ENCODE measurements at places on chromosomes 12 and 14. TPM values are rescaled to one million over a fixed set of nuclear protein-coding genes. Genes with fewer than 3 reads are reported as not detected.

DNA sequence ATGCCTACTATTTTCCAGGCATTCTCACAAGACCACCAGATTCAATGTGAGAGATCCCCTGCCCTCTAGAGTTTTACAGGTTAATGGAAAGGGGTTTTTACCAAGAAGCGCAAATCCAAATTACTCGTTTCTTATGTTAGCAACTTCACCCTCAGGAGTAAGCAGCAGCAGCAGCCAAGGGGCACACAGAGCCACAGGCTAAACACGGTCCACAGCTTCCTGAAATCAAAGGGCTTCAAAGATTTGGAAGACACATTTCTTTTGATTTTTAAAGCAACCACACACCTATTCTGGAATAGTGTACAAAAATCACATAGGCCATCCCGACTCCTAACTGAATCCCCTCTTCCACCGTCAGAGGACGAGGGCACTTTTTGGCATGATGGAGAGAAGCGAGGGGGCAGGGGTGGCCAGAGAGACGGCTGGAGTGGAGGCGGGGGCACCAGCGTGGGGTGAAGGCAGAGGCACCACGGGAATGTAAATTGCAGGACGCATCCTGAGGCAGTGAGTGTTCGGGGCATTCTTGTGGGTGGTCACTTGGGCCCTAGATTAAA lies 107.0 kb downstream of the ARF6 start:
- DNase-seq = no peak

DNA sequence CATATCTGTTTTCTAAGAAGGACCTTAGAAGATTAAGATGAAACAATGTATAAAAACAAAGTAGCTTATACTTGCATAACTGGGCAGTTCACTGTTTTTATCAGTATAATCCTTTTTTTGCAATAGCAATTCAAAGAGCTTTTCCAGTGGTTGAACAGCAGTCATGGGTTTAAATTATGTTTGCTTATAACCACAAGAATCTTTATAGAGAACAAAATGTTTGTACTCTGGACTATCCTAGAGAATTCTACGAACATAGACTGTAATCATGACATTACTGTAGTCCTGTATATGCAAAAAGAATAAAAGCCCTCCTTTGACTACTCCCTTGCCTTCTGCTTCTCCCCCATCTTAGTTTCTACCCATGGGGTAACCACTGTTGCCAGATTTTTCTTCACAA lies 5.7 kb downstream of the FAM177A1 start:
- DNase-seq = no peak

DNA sequence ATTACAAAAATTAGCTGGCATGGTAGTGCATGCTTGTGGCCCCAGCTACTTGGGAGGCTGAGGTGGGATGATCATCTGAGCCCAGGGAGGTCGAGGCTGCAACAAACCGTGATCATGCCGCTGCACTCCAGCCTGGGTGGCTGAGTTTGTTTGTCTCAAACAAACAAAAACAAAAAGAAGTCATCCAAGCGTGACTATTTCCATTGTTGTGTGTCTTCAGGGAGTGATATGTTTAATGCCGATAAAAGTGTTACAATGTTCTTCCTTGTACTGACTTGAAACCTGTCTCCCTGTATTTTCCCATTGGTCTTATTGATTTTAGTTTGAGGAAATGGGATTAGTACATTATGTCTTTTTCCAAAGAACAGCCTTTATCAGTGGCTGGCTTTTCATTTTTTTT lies 75.6 kb upstream of the USP44 start:
- DNase-seq = no peak

- DNase-seq = no peak
Measured at GRCh38 chr12:121532503-121533393, 48.1 kb downstream of the KDM2B start.

DNA sequence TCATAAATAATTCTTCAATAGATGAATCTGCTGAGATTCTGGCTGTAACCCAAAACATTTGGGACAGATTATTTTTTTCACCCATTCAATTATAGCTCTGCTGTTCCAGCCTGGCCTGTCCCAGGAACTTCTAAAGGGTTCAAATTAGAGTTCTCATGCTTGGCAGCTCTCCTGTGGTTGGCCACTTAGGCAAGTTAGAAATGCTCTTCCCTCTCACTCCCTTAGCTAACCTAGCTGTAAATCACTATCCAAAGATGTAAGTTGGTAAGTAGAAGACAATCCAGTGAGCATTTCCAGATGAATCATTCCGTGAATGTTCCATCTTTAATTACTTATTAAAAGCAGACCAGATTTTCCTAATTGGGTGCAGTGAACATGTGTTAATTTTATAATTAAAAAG lies 760.4 kb upstream of the TBX3 start:
- DNase-seq = no peak

DNA sequence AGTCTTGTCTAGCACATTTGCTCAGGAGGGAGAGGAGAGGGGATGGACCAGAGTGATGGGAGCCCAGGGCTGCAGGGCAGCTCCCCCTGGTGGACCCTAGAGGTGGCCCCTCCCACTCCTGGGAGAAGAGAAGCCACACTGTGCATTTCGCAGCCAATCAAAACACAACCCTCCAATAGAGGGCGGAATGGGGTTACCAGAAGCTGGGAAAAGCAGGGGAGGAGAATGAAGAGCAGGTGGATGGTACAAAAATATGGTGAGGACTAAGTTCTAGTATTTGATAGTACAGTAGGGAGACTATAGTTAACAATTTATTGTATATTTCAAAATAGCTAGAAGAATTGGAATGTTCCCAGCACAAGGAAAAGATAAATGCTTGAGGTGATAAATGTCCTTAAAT lies 23.6 kb downstream of the VASH1 start:
- DNase-seq = peak; percentile 83

The GDF3 gene
- not detected for polyA plus RNA-seq

The TRIM9 gene
- 2.4 TPM for polyA plus RNA-seq

The PAH gene
- polyA plus RNA-seq = not detected

All from sigmoid colon (tissue), 7 donors.